Activated T-helper 17 cell treated with anti-CD3 and anti-CD28 coated beads, Interleukin-2, amount 50 U/mL, for 72 hours (primary cell): ENCODE measurements at places on chromosomes 6 and 20. TPM values are rescaled to one million over a fixed set of nuclear protein-coding genes. Genes with fewer than 3 reads are reported as not detected.
A peak's percentile ranks its signal among the peaks of the same experiment; 100 is the strongest.

ULBP3 gene
- 1.1 TPM for total RNA-seq

DBNDD2 gene
- 12.5 TPM for total RNA-seq

DAAM2 gene
- not detected for total RNA-seq

ADGB gene
- total RNA-seq = not detected

IPCEF1 gene
- total RNA-seq = 20.2 TPM

SCAND1 gene
- 20.9 TPM for total RNA-seq

SLC2A10 gene
- total RNA-seq = not detected

LGSN gene
- not detected for total RNA-seq

GRCh38 chr6:113184291-113184690, 672.9 kb upstream of the MARCKS start:
- H3K36me3 ChIP-seq = no peaks in the 10 kb centered on the region
- no peak overlapping the region for H3K27ac ChIP-seq
- H3K4me3 ChIP-seq = no peak overlapping the region
- no peaks in the 10 kb centered on the region for H3K27me3 ChIP-seq

DNA sequence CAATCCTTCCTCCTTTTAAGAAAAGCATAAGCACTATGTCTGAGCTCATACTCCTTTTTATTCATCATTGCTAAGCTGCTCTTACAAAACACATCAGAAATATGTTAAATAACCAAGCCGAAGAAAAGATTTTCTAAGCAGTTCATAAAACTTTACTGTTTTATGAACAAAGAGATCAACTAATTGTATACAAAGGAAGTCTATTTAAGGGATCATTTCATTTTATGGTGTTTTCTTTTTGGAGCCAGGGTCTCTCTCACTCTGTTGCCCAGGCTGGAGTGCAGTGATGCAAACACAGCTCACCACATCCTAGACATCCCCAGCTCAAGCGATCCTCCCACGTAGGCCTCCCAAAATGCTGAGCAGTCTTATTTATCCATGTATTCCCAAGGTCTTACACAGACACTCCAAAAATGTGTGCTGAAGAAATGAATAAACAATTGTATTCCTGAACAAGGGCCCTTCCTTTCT, 9.3 kb downstream of the NUDT3 start:
- H3K4me1 ChIP-seq = peaks cover 18% of the 10 kb centered on the region
- no peak overlapping the region for H3K4me3 ChIP-seq
- H3K27me3 ChIP-seq = no peaks in the 10 kb centered on the region

- no peaks in the 10 kb centered on the region for H3K36me3 ChIP-seq
- peaks cover 13% of the 10 kb centered on the region for H3K27me3 ChIP-seq
- ATAC-seq = no peak
- peak overlapping the region; percentile 45 for H3K4me3 ChIP-seq
- H3K4me1 ChIP-seq = peaks cover 3% of the 10 kb centered on the region
Measured at GRCh38 chr20:51129147-51129776, 106.4 kb upstream of the KCNG1 start.

DNA sequence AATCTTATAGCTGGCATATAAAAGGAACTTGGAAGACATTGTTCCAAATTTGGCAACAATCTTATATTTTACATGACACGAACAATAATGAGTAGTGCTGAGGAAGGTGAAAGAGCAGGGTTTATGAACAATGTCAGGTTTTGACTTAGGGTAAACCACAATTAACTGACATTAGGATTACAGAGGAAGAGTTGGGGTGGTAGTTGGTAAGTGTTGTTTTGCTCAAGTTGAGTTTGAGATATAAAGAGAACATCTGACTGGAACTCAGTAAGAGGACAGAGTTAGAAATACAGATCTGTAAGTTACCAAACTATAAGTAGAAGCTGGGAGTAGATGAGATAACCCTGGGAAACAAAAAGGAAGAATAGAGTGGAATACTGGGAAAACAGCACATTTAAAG, 15.1 kb downstream of the RTN4IP1 start:
- H3K4me1 ChIP-seq = peaks cover 19% of the 10 kb centered on the region
- peak overlapping the region; percentile 62 for H3K4me3 ChIP-seq
- H3K27ac ChIP-seq = peak overlapping the region; percentile 44
- H3K27me3 ChIP-seq = no peaks in the 10 kb centered on the region
- H3K36me3 ChIP-seq = peaks cover 45% of the 10 kb centered on the region

DNA sequence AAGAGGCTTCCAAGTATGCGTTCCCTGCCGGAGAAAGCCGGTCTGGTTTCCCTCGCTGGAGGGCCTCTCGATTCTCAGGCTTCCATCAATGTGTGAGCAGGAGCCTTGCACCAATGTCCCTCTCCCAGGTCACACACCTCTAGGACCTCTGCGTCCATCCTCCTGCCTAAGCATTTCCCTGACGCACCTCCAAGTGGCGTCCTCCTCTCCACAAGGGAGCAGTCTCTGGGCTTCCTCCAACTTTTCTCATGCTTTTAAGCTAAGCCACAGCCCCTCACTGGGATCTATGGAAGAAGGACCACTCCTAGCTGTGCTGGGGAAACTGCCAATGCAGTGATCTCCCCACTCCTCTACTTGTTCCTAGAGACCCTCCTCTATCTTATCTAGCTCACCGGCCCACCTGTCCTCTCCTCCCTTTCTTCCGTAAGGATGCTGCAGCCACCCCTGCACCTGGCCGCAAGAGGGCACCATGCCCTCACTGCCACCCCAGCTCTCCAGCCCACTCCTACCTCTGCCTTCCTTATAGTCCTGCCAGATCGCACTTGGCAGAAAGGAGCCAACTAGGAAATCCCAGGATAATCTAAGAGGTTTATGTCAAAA, 258.7 kb downstream of the LRFN2 start:
- H3K27ac ChIP-seq = no peak overlapping the region
- no peaks in the 10 kb centered on the region for H3K36me3 ChIP-seq
- peak; percentile 40 for ATAC-seq
- no peak overlapping the region for H3K4me3 ChIP-seq
- peaks cover 31% of the 10 kb centered on the region for H3K27me3 ChIP-seq

GRCh38 chr6:156688620-156688971, 88.6 kb upstream of the ARID1B start:
- no peaks in the 10 kb centered on the region for H3K27me3 ChIP-seq
- H3K27ac ChIP-seq = peak overlapping the region; percentile 9
- H3K4me3 ChIP-seq = peak overlapping the region; percentile 86
- H3K4me1 ChIP-seq = peaks cover 13% of the 10 kb centered on the region

DNA sequence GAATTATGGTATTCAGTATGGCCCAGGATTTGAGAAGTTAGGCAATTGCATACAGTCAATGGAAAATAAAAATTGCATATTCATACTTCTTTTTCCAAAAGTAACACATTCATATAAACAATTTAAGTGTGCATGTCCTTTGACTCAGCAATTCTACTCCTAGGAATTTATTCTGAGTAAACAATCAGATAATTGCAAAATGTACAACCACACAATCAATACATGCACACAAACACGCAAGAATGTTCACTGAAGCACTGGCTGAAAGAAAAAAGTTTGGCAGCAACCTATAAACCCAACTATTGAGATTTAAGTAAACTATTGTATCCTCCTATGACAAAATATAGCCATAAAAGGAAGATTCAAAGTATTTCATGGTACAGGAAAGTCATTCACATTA, 1.6 kb downstream of the CYP39A1 start:
- H3K4me3 ChIP-seq = no peak overlapping the region
- H3K27me3 ChIP-seq = peaks cover 39% of the 10 kb centered on the region

GRCh38 chr6:154252678-154253077, 103.9 kb downstream of the IPCEF1 start:
- H3K4me1 ChIP-seq = peaks cover 24% of the 10 kb centered on the region
- no peak overlapping the region for H3K4me3 ChIP-seq
- H3K27me3 ChIP-seq = no peaks in the 10 kb centered on the region
- H3K36me3 ChIP-seq = no peaks in the 10 kb centered on the region

DNA sequence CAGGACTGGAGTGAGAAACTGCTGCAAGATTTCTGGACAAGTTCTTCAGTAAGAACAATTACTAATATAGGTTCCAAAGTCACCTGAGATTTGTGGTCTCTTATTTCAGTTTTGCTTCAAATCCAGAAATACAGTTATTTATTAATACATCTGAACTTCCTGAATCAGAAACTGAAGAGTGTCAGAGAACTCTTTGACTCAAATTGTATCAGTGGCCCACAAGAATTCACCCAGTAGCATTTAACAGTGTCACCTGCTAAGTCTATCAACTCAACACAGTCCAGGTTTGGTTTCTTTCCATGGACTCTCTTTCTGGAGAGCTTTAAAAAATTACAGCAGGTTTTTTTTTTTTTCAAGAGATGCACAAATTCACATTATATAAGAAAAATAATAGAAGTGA, 18.8 kb upstream of the NHSL1 start:
- no peak for ATAC-seq
- H3K4me3 ChIP-seq = no peak overlapping the region
- no peaks in the 10 kb centered on the region for H3K36me3 ChIP-seq
- no peak overlapping the region for H3K27ac ChIP-seq

DNA sequence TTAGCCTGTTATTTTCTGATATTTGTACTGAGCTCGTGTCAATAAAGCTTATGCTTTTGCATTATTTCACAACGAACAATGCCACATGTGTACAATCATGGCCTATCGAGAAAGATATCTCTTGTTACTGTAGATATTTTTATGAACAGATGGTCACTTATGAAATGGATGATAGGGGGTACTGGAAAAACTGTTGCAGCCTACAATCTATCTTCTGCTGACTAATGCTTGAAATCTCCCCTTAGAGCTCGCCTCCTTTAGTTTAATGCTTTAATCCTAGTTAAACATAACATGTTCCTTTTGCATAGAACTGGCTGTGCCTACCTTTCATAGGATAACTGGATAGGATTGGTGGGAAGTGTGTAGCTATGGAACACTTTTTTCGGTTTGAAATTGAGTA, 296.2 kb downstream of the FARS2 start:
- H3K4me1 ChIP-seq = peaks cover 5% of the 10 kb centered on the region
- H3K36me3 ChIP-seq = no peaks in the 10 kb centered on the region
- H3K27ac ChIP-seq = no peak overlapping the region
- no peak overlapping the region for H3K4me3 ChIP-seq
- H3K27me3 ChIP-seq = no peaks in the 10 kb centered on the region

GRCh38 chr6:141077355-141078333, 1055.1 kb upstream of the GJE1 start:
- no peak overlapping the region for H3K27ac ChIP-seq
- no peaks in the 10 kb centered on the region for H3K36me3 ChIP-seq
- H3K4me1 ChIP-seq = no peaks in the 10 kb centered on the region
- peaks cover 4% of the 10 kb centered on the region for H3K27me3 ChIP-seq
- peak; percentile 47 for ATAC-seq

DNA sequence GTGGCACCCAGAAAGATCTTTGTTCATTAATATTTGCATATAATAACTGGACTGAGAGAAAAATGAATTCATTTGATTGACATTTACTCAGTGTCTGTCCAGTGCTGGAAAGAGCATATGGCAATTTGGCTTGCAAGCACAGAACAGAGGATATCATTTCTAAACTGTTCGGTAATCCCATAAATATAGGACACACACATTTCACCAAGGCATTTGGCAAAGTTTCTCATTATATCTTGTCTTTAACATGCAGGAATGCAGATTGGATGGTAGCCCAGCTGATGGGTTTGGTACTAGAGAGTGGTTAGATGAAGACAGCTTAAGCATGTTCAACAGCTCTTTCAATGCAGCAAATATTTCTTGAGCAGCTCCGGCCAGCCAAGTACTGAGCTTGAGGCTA, 259.2 kb downstream of the PRKN start:
- no peak overlapping the region for H3K4me3 ChIP-seq
- H3K36me3 ChIP-seq = no peaks in the 10 kb centered on the region
- no peak for ATAC-seq
- no peak overlapping the region for H3K27ac ChIP-seq
- H3K27me3 ChIP-seq = no peaks in the 10 kb centered on the region

DNA sequence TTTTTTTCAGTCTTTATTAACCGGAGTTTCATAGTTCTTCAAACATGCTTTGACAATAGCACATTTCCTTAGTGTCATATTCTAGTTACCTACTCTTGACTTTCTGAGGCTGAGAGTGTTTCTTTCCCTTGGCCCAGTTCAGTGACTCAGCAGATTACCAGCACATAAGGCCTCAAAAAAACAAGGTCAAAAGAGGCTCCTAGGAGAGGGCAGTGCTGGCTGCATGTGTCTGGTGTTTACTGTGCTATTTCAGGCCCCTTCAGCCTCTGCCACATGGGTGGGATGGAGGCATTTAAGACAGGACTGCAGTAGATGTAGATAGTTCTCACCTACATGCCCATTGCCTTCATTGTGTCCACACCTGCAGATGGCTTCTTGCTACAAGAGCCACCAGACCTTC, 198.2 kb upstream of the SSTR4 start:
- no peaks in the 10 kb centered on the region for H3K27me3 ChIP-seq
- no peak overlapping the region for H3K4me3 ChIP-seq
- ATAC-seq = no peak
- no peak overlapping the region for H3K27ac ChIP-seq
- H3K36me3 ChIP-seq = no peaks in the 10 kb centered on the region

- H3K27me3 ChIP-seq = peaks cover 13% of the 10 kb centered on the region
- no peak for ATAC-seq
- no peaks in the 10 kb centered on the region for H3K36me3 ChIP-seq
- H3K4me1 ChIP-seq = no peaks in the 10 kb centered on the region
Measured at GRCh38 chr6:160678744-160679401, 14.8 kb upstream of the LPA start.

- ATAC-seq = no peak
- H3K27ac ChIP-seq = peak overlapping the region; percentile 58
- no peak overlapping the region for H3K4me3 ChIP-seq
- no peaks in the 10 kb centered on the region for H3K27me3 ChIP-seq
Measured at GRCh38 chr6:42200035-42200434, 5.3 kb upstream of the GUCA1B start.
